Mucosa of gallbladder (tissue), 1 donor: ENCODE measurements at places on chromosomes 5 and 9. TPM values are rescaled to one million over a fixed set of nuclear protein-coding genes. Genes with fewer than 3 reads are reported as not detected.

Gene MRNIP
- 38.6 TPM for total RNA-seq

Gene ITGA1
- total RNA-seq, result 67.1 TPM

Gene SPINK7
- total RNA-seq, result not detected

Gene PCDHA8
- 0.49 TPM for total RNA-seq

Gene BTF3
- 421 TPM for total RNA-seq

Gene N4BP3
- total RNA-seq, result 1.2 TPM

Gene FCN2
- total RNA-seq, result 2.6 TPM

Gene FOXD4L5
- total RNA-seq, result not detected

Gene EGR1
- 98.5 TPM for total RNA-seq

Gene PNPLA7
- 16.5 TPM for total RNA-seq

Gene PCDHGB7
- total RNA-seq, result 15.5 TPM

Gene NEUROG1
- not detected for total RNA-seq

Gene PCAT7
- 0.17 TPM for total RNA-seq

Gene PTTG1
- 3.7 TPM for total RNA-seq

Gene KCNN2
- total RNA-seq, result 0.17 TPM

Gene DBH
- 0.06 TPM for total RNA-seq

Gene STKLD1
- total RNA-seq, result 1.1 TPM

Gene FANCC
- 18.9 TPM for total RNA-seq

Gene HK3
- 4.0 TPM for total RNA-seq

Gene NKD2
- total RNA-seq, result 7.6 TPM

Gene PIP5K1B
- 14.0 TPM for total RNA-seq

Gene ANKRD34B
- not detected for total RNA-seq

Gene KIF4B
- not detected for total RNA-seq

Gene BNC2
- 52.0 TPM for total RNA-seq

Gene PCDHGB6
- total RNA-seq, result 11.6 TPM

Gene GRXCR2
- not detected for total RNA-seq

Gene ADGRD2
- not detected for total RNA-seq

Gene PGM5
- 96.0 TPM for total RNA-seq

Gene PCA3
- total RNA-seq, result not detected

Gene SPTLC1
- 65.1 TPM for total RNA-seq

Gene QRFP
- total RNA-seq, result not detected

Gene FAM151B
- total RNA-seq, result 3.0 TPM

Gene FOXI1
- 0.69 TPM for total RNA-seq

Gene PTGS1
- 24.1 TPM for total RNA-seq

Gene MUSK
- total RNA-seq, result 2.5 TPM

Gene ISL1
- not detected for total RNA-seq
